ENCODE measurements at places on chromosomes 7 and 10. TPM values are rescaled to one million over a fixed set of nuclear protein-coding genes. Genes with fewer than 3 reads are reported as not detected.
A peak's percentile ranks its signal among the peaks of the same experiment; 100 is the strongest.

The DRGX gene
- not detected for total RNA-seq

DNA sequence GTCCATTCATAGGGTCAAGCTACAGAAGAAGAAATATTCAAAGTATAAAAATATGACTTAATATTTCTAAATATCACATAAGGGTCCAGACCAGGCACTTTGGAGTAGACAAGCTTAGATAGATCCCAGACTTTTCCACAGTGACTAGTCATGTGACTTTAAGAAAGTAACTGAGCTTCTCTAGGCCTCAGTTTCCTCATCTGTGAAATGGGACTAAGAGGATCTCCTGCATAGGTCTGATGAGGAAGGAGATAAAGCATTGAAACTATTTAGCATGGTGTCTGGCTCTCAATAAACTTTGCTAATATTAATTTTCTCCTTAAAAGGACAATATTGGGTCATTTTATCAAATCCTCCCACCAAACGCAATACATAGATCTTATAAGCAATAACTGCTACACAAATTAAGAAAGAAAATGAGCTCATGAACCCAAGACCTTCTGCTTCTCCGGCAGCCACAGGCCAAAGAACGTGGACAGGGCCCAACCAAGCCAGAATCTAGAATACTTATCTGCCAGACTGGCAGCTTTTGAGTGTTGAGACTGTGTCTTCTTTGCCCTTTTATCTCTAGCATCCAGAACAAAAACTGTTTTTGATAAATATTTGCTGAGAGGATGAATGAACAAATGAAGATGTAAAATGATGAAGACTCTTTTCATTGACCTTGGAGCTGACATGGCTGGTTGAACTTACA is 1.6 kb upstream of the TARP start:
- H3K4me1 ChIP-seq = no peaks in the 10 kb centered on the region
- no peaks in the 10 kb centered on the region for H3K27me3 ChIP-seq
- H3K4me3 ChIP-seq = no peak overlapping the region
- H3K36me3 ChIP-seq = no peaks in the 10 kb centered on the region

The NUTM2E gene
- total RNA-seq = not detected

GRCh38 chr10:77111611-77112550 is 525.7 kb downstream of the KCNMA1 start:
- H3K27ac ChIP-seq = peak overlapping the region; percentile 6
- no peaks in the 10 kb centered on the region for H3K27me3 ChIP-seq
- DNase-seq = no peak
- H3K4me3 ChIP-seq = no peak overlapping the region
- no peaks in the 10 kb centered on the region for H3K36me3 ChIP-seq

GRCh38 chr7:45435846-45436245 is 138.3 kb upstream of the ADCY1 start:
- H3K4me3 ChIP-seq = no peak overlapping the region
- no peaks in the 10 kb centered on the region for H3K27me3 ChIP-seq
- no peaks in the 10 kb centered on the region for H3K36me3 ChIP-seq
- no peak overlapping the region for H3K27ac ChIP-seq
- no peaks in the 10 kb centered on the region for H3K4me1 ChIP-seq
- DNase-seq = no peak

DNA sequence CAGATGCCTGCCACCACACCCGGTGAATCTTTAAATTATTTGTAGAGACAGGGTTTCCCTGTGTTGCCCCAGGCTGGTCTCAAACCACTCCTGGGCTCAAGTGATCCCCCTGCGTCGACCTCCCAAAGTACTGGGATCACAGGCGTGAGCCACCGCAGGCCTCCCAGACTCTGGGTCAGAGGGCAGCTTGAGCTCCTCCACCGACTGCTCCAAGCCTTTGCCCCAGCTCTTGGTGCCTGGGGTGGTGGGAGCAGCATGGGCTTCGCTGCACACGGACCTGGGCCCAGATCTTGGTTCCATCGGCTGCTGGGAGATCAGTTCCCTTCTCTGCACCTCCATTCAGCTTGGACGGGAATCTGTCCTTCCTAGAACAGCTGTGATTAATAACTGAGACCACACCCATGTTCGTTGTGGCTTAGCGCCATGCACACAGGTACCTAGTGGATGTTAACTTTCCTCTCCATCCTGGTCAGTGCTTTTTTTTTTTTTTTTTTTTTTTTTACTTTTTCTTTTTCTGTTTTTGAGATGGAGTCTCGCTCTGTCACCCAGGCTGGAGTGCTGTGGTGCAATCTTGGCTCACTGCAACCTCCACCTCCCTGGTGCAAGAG is 125.3 kb downstream of the CUX1 start:
- DNase-seq = no peak
- H3K4me1 ChIP-seq = peaks cover 16% of the 10 kb centered on the region
- peak overlapping the region; percentile 95 for H3K27ac ChIP-seq
- H3K27me3 ChIP-seq = no peaks in the 10 kb centered on the region
- H3K36me3 ChIP-seq = no peaks in the 10 kb centered on the region
